ENCODE measurements at places on chromosomes 2 and 18.

DNA sequence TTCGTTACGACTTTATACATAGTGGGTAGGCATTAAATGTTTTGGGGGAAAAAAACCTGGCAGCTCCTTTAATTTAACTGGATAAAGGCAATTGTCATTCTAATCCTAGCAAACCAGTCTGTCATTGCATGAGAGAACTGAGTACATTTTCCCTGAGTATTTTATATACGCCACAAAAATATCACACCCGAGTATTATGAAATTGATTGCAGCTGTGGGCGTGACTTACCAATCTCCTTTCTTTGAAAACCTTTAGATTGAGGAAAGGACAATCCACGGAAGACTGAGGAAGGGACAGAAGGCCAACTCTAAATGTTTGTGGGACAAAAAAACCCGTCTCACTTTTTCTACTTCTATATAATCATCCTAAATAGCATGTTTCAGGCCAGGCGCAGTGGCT, 9.0 kb downstream of the TM4SF20 start:
- DNase-seq = no peak

DNA sequence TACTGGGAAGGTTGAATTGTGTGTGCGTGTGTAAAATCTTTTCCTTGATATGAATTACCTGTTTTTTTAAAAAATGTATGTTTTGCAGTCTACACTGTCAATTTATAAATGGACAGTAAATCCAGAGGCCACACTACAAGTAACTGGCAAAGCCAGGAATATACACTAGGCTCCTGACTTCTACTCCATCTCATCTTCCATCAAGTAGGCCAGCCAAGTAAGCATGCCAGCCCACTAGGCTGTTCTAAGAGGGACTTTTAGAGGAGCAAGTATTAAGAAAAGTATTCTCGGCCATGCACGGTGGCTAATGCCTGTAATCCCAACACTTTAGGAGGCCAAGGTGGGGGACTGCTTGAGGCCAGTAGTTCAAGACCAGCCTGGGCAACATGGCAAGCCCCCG, 13.0 kb upstream of the METAP1D start:
- DNase-seq = no peak

DNA sequence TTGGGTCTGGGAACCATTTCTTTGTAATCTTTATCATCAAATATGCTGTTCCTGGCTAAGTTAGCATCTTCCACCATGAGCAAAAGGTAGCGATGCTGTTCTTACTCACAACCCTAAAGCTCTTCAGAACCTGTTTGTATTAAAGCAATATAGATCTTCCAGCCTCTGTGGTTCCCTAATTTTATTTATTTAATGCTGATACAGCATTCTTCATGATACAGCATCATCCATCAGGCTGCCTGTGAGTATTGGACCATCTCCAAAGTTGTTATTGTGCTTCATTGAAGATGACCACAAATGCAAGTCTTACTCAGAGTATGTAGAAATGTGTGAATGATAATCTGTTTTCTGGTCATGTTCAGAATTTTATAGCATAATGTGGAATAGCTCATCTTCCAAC, 40.9 kb upstream of the CTLA4 start:
- DNase-seq = no peak

- no peak for DNase-seq
These were observed 544.7 kb downstream of the PARD3B start for GRCh38 chr2:205089958-205090357.

GRCh38 chr2:213098612-213099011, 52.8 kb downstream of the IKZF2 start:
- no peak for DNase-seq

DNA sequence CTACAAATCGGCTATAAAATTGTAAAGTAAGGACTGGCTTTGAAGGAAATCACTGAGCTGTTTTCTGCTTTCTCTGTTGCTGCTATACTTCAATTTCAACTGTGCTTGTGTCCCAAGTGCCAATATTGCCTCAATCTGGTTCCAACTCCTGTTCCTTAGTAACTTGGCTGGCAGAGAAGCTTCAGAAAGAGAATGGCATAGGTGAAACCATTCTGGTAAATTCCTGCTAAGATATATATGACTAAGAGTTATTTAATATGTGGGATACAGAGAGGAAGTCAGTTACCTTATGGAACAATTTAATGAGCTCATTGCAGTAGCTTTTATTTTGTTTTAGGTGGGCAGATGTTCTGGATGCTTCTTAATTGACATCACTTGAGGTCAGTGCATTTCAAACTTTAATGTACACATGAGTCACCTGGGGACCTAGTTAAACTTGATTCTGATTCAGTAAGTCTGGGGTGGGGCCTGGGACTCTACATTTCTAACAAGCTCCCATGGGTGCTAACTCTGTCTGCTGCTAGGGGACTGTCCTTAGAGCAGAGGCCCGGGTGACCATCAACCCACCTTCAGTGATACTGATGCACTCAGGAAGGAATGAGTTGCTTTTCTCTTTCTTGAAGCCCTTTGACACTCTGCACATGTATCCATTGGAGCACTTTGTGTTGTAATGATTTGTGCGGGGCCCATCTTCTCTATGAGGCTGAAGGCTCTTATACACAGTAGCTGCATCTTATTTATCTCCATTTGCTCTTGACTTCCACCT, 47.6 kb downstream of the LIPG start:
- DNase-seq = no peak

DNA sequence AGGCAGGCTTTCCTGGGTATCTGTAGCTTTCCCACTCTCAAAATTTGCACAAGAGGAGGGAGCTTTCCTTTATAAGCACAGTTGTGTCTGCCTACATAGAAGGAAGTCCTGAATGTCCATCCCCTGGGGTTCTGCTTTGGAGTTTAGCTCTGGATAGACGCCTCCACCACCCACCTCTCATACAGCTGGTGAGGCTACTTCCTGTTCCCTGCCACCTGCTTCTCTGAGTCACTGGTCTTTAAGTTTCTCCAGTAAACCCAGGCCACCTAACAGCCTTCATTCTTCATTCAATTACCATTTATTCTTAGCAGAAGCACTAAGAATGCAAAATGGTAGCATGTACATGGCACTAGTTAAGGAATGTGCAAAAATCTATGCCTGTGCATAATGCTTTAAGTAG, 407.8 kb downstream of the CDH2 start:
- DNase-seq = no peak

- DNase-seq = no peak
These were observed 58.1 kb upstream of the RALBP1 start for GRCh38 chr18:9417073-9417851.

DNA sequence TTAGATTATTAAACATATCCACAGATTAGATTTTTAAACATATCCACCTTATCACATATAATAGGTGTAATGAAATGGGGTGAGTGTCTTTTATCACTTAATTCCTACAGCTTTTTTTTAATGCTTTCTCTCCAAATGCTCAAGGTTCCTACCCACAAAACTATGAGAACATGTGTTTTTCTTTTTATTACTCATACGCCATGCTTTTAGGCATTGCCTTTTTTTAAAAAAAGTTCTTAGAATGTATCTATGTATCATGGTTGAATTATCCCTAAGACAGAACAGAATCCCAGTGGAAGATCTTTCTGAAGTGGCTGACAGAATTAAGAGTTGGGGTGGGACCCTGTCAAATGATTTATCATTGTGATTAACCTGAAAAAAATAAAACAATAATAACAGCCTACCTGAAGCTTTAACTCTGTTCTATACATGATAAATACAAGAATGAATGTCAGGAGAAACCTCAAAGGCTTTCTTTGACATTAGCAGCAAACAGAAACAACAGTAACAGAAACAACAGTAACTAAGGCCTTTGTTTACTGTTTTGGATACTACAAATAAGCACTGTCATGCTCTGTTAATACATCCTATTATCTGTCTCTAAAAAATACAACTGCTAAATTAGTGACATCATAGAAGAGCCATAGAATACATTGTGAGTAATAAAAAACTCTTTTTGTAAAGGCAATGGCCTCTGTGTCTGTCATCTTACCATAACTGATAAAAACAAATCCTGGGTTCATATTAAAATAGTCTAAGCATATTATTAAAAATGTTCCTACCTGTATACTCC, 4.1 kb upstream of the ZNF397 start:
- no peak for DNase-seq

DNA sequence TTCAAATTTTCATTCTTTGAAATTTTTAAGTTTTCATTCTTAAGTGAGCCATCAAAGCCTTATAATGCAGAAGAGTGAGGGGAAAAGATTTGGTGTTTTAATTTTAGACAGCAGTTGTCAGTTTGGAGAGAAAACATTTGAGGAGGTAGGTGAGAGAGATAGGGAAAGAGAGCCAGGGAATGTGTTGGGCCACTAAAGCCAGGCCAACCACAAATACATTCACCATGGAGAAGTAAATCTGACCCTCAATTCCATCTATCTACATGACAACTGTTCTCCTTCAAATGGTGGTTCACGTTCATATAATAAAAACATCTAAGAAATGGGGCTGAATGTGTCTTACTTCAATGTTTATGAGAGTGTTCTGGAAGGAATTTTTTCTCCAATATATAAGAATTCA, 553.0 kb upstream of the SYT4 start:
- DNase-seq = no peak

DNA sequence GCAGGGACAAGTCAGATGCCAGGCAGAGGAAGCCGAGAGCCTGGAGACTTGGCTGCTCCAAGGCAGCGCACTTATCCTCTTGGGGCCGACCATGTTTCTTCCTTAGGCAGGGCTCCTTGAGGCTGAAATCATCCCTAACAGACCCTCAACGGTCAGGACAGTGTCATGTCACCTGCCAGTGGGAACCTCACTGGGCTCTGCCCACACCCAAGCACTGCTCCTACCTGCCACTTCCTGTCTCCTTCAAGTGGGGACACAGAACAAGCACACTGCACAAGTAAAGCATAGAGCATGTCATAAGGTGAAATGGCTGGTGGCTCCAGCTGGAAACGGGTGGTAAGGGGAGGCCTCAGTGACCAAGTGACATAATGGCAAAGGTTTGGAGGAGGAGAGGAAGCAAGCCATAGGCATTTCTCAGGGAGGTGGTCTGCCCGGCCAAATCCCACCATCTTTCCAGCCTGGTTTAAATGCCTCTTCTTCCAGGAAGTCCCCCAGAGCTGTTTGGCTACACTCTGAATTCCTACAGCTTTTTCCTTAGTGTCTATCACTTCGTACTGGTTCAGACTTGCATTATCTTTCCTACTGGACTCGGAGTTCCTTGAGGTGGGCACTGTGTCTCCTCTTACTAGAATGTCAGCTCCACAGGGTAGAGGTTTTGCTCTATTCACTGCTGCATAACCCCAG, 7.3 kb upstream of the ATOH8 start:
- no peak for DNase-seq

GRCh38 chr2:76667821-76668271, 854.3 kb downstream of the LRRTM4 start:
- no peak for DNase-seq

- no peak for DNase-seq
These were observed 59.0 kb downstream of the INPP5D start for GRCh38 chr2:233119123-233119522.

- no peak for DNase-seq
These were observed 95.6 kb upstream of the ITGB6 start for GRCh38 chr2:160295519-160296207.

DNA sequence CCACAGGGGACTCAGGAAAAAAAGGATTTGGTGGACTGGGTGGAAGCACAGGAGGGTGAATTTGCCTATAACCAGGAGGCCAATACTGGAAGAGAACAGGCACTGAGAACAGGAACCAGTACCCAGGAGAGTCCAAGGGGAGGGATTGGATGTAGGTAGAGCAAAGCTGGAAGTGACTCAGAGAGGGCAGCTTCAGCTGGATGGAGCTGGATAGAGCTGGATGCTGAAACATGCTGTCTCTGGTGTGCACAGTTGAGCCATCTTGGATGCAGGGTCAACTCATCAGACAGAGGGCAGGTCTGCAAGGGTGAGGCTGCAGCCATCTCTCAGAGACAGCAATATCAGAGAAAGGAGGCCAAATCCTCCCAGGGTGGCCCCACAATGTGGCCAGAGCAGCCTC, 134.0 kb downstream of the GALNT14 start:
- DNase-seq = no peak

DNA sequence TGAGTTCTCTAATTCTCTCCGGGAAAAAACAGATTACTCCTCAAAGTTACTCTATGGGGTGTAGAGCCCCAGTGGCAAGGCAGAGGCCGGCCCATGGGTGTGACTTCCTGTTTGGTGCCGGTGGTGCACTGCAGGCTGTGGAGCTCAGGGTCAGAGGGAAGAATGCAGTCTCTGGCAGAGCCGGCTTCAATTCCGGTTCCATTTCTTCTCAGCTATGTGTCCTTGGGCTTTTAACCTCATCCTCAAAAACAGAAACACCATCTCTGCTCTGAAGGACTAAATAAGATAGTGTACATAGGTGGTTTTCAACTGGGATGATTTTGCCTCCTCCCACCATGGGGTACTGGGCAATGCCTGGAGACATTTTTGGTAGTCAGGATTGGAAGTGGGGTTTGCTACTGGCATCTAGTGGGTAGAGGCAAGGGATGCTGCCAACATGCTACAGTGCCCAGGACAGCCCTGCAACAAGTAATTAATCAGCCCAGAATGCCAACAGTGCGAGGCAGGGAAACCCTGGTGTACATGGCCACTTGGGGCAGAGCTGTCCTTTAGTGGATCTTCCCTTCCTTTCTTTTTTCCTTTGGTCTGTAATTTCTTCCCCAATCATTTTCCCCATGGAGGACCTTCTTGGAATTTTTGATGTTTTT, 81.2 kb downstream of the INSIG2 start:
- DNase-seq = no peak

DNA sequence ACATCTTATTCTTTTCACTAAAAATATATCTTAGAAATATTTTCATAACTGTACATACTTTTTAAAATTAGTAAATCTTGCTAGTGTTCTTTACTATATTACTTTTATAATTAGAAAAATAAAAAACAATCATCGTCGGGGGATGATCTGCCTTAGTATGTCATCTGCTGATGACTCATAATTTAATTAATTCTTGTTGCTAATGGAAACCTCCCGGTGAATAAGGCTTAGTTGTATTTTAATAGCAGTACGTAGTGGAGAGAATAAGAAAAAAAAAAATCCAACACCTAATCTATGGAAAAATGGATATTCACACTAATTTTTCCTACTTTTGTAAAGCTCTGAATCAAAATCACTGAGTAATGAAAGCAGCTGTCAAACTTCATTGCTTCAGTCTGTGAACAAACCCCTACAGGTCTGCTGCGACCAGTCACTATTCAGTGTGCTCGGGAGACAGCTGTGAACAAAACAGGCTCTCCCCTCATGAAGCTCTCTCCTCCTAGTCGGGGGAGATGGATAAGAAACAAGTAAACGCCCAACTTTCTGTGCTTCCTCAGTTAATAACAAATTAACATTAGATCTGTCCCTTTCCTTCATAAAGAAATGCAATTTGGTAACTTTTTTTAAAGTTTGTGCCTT, 97.4 kb upstream of the UPP2 start:
- DNase-seq = no peak

- no peak for DNase-seq
These were observed 89.5 kb upstream of the HNRNPA3 start for GRCh38 chr2:177123048-177123447.
